Stimulated activated CD4-positive, alpha-beta T cell treated with anti-CD3 and anti-CD28 coated beads, Interleukin-4, amount 100 ng/mL, for 24 hours (primary cell): ENCODE measurements at places on chromosomes 5 and 9.

DNA sequence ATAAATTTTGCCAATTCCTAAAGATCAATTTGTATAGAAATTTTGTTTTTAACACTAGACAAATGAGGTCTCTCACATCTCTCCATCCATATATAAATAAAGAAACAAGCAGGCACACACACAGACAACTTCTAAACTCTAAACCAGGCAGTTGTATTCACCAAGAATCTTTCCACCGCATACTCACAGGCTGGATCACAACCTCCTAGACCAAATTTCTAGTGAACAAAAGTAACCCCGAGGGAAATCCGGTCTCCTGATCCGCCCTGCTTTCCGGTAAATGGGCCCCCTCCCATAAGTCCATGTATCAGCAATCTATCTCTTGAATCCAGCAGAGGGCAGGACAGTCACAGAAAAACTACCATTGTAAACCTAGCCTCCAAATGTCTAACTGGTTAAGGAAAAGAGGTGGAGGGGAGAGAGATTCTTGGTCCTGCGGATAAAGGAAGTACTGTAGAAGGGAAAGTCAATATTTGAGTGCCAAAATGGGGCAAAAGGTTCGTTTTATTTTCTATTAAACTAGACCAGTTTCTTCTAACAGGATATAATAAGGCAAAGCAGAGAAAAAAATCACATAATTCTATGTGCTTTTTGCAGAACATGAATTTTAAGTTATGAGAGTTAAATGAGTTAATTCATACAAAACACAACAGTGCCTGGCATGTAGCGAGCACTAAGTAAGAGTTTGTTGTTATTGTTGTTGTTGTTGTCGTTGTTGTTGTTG lies 4.8 kb upstream of the SMU1 start:
- peak; percentile 68 for DNase-seq

GRCh38 chr9:14383294-14383693 lies 69.4 kb upstream of the NFIB start:
- DNase-seq = no peak

DNA sequence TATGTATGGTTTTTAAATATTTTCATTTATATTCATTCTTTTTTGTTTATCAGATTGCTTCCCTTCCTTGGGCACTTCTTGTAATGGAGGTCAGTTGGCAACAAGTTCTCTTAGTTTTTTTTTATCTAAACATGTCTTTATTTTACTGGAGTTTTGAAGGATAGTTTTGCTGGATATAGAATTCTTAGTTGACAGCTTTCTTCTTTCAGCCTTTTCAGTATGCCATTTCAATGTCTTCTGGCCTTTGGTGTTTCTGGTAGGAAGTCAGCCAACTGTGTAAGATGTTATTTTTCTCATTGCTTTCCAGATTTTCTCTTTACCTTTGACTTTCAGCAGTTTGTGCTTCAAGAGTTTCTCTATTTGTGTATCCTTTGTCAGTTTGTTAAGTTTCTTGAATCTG lies 14.2 kb downstream of the SLC12A2 start:
- DNase-seq = no peak

- DNase-seq = no peak
These were observed 31.0 kb downstream of the CSF2 start for GRCh38 chr5:132104556-132104955.

DNA sequence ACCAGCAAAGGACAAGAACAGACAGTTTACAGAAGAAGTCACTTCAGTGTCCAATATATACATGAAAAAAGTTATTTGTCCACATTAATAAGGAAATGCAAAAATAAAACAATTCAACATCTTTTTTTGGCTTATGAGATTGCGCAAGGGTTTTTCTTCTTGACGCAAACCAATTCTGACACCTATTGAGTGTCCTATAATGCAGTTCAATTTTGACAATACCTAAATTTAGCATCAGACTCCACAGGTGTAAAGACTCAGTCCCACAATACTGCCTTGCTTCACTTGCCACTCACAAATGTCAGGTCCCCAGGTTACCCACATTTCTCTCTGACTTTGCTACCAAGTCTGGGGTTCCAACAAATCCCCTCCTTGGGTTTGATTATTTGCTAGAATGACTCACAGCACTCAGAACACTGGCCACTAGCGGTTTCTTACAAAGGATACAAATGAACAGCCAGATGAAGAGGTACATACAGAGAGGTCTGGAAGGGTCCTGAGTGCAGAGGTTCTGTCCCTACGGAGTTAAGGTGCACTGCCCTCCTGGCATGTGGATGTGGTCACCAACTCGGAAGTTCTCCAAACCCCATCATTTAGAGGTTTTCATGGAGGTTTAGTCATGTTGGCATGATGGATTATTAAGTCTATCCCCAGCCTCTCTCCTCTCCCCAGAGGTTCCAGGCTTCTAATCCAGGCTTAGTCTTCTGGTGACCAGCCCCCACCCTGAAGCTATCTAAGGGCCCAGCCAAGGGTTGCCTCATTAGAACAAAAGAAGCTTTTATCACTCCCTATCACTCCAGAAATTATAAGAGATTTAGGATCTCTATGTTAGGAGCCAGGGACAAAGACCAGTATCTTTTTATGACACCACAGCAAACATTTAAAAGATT lies 27.0 kb upstream of the SLC22A5 start:
- DNase-seq = no peak

DNA sequence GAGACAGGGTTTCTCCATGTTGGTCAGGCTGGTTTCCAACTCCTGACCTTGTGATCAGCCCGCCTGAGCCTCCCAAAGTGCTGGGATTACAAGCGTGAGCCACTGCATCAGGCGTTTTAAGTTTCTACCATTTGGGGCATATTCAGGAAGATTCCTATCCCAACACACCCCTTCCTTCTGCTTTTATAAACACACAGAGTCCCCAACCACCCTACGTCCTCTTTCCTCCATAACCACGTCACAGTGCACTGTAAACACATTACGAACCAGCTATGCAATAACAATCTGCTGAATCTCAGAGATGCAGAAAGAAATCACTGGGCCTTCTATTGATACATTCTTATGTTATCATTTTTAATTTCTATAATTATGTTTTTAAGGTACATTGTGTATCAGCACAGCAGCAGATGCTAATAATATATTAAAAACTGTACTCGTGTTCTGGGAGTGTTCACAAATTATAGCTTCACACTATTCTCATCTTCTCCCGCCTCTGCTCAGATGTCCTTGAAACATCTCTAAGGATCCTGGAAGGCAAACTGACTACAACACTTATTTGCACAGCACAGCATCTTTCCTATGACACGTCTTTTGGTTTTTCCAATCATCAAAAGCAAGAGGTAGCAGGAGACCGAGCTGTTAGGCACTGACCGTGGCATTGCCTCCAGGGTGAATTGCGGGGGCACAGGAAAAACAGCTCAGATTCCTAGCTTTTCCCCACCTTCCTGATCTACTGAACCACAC lies 60.2 kb downstream of the KCNIP1 start:
- no peak for DNase-seq

GRCh38 chr9:6557883-6558616 lies 87.5 kb downstream of the GLDC start:
- no peak for DNase-seq
